ENCODE measurements at places on chromosomes 7 and 10. TPM values are rescaled to one million over a fixed set of nuclear protein-coding genes. Genes with fewer than 3 reads are reported as not detected.

Gene STN1
- polyA plus RNA-seq, result 28.5 TPM

DNA sequence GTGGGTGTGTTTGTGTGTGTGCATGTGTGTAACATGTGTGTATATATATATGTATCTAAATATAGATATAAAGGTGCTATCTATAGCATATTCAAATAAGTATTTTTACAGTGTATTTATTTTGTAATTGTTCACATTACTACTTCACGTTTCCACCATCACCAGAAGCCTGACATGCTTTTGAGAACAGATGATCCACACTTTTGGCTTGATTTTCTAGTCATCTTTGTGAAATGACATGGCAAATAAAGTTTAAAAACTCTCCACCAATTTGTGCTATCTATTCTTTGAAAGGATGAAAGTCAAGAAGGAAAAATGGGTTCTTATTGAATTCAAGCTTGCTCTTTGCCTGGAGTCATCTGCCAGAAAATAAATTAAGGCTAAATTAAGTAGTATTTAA, 294.0 kb upstream of the AKR1E2 start:
- no peak for DNase-seq

DNA sequence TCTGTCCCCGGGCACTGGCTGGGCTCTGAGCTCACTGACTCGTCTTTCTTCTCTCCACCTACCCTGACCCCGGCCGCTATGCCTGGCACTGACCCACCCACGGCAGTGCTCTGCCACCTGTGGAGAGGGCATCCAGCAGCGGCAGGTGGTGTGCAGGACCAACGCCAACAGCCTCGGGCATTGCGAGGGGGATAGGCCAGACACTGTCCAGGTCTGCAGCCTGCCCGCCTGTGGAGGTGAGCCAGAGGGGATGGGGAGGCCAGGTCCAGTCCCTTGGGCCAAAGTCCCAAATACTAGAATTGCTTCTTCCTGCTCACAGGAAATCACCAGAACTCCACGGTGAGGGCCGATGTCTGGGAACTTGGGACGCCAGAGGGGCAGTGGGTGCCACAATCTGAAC, 27.3 kb downstream of the TBATA start:
- DNase-seq, result no peak

DNA sequence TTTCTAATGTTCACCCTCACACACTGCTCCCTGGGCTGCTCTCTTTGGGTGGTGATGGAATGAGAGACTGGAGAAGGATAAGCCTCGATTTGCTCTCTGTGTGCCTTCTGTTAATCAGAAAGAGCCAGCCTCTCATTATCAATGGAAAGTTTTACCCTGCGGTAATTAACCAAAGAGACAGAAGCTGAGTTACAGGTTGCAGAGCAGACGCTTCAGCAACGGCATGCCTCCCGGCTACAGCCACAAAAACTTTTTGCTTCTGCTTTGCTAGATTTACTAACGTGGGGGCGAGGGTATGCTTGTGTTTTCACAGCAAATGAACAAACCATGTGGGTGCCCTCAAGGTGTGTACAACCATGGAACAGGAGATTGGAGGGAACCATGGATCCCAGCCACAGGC, 18.0 kb downstream of the GIMAP4 start:
- DNase-seq, result no peak
